ENCODE measurements at places on chromosomes 11 and 22.

GRCh38 chr11:110249066-110249465, 47.3 kb downstream of the RDX start:
- DNase-seq: no peak

DNA sequence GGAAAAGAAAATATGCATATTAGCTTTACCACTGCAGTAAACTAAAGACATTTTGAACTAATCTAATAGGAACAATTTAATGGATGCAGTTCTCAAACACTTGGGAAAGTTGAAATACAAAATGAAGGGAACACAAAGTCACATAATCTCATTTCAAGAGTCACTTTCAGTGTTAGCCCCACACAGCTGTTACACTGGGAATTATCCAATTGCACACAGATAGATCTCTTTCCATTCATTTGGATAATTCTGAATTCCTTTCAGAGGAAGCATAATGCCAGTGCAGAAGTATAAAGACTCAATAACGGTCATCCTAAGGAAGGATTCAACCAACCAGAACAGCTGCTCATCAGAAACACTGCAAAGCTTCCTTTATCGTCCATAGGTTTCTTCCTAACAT, 173.3 kb downstream of the GRIA4 start:
- no peak for DNase-seq

GRCh38 chr22:42661985-42662831, 13.0 kb upstream of the CYB5R3 start:
- DNase-seq: peak; percentile 78

DNA sequence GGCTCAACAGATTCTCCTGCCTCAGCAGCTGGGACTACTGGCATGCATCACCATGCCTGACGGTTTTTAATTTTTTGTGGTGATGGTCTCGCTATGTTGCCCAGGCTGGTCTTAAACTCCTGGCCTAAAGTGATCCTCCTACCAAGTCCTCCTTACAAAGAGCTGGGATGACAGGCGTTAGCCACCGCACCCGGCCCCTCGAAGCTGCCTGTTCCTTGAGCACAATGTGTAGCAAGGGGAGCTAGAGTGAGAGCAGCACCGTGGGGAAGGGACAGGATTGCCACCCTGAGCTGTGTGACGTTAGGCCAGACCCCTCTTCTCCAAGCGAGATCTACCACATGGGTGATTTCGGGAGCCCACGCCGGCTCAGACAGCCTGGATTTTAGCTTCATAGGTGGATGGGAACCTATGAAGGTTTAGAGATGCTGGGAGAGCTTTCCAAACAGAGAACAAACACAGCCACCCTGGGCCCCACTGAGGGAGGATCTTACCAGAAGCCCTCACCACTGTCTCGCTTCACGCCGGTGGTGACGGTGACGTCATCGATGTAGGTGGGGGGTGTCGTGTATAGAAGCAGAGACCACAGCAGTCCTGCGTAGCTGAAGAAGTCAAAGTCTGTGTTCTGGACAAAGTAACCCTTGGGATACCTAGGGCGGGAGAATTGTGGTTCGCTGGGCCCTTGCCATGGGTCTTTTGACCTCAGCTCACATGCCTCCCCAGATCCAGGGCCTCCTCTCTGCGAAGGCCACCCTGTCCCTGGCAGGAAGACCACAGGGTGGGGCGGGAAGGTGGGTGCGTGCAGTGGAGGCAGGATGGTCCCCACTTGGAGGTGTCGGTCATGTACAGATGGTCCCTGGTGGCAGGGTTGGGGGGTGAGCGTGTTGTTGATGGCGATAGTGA, 23.1 kb downstream of the RGL4 start:
- DNase-seq: no peak

DNA sequence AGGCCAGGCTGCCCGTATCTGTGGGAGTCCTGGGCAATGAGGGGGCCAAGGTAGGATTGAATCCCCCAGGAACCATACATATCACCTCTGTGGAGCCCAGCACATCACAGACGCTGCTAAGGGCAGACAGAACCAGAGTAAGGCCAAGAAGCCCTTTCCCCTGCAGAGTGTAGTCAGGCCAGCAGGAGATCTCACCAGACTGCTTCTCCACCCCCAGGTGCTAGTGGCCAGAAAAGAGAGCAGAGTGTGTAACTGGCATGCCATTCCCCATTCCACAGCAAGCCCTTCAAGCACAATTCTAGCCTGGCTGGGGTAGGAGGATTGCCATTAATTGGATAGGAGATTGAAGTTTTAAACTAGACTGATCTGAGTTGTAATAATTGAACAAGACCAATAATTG, 28.0 kb upstream of the FCHSD2 start:
- DNase-seq: no peak

GRCh38 chr11:84626256-84626655, 1000.9 kb downstream of the DLG2 start:
- peak; percentile 1 for DNase-seq

GRCh38 chr22:34429314-34429713, 509.0 kb upstream of the LARGE1 start:
- DNase-seq: no peak

DNA sequence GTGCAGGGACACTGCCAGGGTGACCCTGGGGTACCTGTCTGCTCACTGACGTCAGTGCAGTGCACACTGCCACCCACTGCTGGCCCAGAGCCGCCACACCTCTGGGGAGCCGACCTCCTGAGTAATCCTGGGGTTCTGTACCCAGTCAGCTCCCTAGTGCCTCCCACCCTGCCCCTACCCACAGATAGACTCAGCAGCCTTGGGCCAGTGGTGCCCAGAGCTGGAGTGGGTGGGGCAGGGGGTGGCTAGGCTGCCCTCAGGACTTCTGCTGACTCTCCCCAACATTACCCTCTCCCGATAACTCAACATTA, 5.8 kb downstream of the NRXN2 start:
- DNase-seq: no peak

GRCh38 chr11:130623670-130624668, 175.5 kb downstream of the ADAMTS15 start:
- no peak for DNase-seq

- no peak for DNase-seq
These were observed 654.2 kb downstream of the NELL1 start for GRCh38 chr11:21323617-21324016.

DNA sequence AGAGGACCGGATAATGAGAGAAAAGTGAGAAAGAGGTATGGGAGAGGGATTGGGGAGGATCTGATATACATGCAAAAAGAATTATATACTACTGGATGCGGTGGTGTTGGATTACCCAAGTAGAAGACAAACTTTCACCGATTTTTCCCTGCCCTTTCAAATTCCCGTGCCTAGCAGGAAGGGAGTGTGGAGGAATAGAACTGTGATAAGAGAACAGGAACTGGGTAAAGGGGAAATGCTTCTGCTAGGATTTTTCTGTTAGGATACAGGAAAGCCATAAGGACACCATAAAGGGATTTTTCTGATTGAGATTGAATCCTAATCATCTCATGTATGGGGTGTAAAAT, 480 bp upstream of the MTMR2 start:
- peak; percentile 49 for DNase-seq

DNA sequence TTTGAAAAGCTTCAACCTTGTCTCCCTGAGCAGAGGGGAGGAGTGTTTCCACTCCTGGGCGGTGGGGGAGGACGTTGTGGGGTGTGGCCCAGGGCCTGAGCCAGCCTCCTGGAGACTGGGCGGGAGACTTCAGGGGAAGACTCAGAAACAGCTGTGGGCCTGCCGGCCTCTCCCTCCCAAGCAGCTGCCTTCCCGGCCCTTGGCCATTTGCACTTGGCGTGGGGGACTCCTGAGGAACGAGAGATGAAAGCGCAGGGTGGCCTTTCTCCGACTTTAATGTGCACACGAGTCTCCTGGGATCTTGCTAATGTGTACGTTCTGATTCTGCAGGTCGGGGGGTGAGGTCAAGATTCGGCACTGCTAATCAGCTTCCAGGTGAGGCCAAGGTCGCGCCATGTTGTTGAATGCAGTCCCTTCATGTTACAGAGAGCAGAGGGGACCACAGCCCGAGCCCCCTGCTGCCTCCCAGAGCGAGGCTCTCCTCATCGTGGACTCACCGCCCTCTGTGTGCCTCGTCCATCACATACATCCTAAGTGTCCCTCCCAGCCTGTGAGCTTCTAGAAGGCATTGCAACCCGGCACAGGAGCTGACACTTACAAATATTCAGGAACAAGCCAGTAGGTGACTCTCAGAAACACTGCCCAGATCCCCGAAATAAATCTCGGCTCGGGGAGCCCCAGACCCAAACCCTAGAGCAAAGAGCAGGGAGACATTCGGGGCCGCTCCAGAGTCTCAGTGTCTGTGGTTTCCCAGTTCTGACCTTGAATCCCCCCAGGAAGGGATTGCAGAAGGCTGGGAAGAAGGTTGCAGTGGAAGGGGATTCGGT, 7.7 kb downstream of the LIF start:
- peak; percentile 31 for DNase-seq

- DNase-seq: peak; percentile 96
These were observed at the start of gene NNMT for GRCh38 chr11:114295676-114296604. TSS of gene NNMT (plus strand) at chr11:114296399. CDS start at chr11:114296557, 158 bp downstream.

GRCh38 chr22:36405671-36406538, 18.1 kb upstream of the MYH9 start:
- DNase-seq: peak; percentile 39

DNA sequence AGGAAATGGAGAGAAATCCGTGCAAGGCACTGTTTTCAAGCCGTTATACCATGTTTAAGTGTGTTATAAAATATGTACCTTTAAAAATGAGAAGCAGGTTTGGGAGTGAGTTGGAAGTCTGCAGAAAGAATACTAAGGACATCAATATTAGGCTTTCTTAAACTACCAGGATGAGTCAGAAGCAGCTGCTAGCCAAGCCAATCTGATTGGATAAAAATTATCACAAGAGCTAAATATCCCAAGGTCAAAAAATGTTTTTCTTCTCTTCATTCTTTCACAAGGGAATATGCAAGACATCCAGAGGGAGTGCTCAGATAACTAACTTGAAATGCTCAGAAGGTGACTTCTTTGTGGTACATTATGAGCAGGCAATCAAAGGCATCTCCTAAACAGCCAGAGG, 19.3 kb upstream of the CKAP5 start:
- DNase-seq: peak; percentile 48

GRCh38 chr11:60420015-60420414, 9.4 kb upstream of the MS4A5 start:
- DNase-seq: no peak

- peak; percentile 17 for DNase-seq
These were observed 83.1 kb downstream of the WNT11 start for GRCh38 chr11:76123248-76123647.

DNA sequence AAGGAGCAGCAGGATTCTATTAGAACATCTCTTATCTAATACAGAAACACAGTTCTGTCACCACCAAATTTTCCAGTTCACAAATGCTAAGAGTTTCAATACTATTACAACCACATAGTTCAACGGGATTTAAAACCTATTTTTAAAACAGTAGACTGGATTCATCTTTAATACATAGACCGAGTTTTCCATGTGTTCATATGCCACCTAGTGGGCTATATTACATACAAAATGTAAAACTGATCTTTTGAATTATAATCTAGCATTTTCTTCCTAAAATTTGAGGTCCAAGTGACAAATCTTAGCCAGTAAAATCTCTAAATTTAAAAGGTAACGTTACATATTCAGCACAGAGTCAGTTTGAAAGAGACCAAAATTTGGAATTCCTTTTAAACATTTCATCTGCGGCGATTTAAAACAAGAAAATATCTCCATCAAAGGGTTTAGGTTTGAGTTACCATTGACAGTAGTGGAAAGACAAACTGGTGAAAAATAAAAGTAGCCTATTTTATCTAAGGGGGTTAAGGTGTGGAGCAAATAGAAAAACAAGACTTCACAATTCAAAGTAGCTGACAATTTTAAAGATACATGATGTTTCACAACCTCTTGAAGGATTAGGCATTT, 269.3 kb upstream of the MPPED2 start:
- DNase-seq: no peak

- DNase-seq: no peak
These were observed 42.2 kb upstream of the BLID start for GRCh38 chr11:122158171-122158570.

- DNase-seq: no peak
These were observed 121.0 kb downstream of the GRIK4 start for GRCh38 chr11:120632579-120632978.

GRCh38 chr11:57307666-57308270, 17.0 kb downstream of the TNKS1BP1 start:
- DNase-seq: no peak

DNA sequence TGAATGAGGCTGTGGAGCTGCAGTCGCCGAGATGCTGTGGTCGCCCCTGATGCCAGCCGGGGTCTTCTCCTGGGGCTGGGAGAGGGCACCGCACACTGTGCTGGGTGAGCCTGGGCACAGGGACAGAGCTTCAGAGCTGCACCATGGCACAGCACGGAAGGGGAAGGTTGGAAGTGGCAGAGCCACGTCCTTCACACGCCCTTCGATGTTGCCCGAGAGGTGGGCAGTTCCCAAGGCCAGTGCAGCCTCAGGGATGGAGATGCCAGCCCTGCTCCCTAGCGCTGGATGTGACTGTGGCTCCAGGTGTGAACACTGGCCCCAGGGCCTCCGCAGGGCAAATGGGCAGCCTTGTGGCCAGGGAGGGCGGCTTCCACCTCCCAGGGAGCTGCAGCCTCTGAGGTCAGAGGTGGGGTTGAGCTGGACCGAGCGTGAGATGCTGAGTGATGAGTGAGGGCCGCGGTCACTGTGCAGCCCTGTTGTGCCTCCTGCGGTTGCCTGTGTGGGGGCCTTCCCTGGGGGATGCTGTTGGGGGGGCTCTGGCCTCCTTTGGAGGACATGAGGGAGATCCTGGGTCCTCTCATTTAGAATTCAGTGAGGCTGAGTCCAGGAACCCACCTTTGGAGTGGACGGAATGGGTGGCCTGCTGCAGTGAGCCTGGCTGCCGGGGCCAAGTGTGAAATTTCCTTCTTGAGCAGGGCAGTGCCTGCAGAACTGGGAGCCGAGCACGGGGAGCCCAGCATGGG, 1090.0 kb downstream of the BRD1 start:
- no peak for DNase-seq

DNA sequence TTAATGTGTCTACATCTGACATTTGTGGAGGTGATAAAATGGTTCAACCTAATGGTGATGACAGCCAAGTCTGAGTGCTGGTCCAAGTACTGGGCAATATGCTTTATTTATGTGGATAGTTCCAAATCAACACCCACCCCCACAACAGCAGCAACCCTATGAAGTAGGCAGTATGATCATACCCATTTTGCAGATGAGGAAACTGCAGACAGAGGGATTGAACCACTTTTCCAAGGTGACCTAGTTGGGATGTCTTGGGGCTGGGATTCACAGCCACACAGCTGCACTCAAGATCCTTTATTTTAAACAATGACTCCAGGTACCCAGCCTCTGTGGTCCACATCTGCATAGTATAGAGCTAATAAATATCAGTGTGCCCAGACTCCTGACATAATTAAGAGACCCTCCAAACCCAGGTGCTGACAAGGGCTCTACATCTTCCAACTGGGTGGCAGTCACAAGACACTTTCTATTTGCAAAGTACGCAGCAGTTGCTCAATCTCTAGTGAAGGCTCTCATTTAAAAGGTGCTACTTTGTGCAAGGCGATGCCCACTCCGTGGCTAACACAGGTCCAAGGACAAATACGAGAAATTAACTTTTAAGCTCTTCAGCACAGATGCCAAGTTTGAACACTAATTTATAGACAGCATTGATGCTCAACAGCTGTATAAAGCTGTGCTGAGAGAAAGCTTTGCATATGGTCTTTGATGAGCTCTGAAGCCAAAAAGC, 426.6 kb downstream of the LARGE1 start:
- no peak for DNase-seq

- no peak for DNase-seq
These were observed 1.9 kb upstream of the RFPL3 start for GRCh38 chr22:32355760-32356159.

Measured in EL (cell line).